ENCODE measurements at places on chromosomes 11 and 22. TPM values are rescaled to one million over a fixed set of nuclear protein-coding genes. Genes with fewer than 3 reads are reported as not detected.

DNA sequence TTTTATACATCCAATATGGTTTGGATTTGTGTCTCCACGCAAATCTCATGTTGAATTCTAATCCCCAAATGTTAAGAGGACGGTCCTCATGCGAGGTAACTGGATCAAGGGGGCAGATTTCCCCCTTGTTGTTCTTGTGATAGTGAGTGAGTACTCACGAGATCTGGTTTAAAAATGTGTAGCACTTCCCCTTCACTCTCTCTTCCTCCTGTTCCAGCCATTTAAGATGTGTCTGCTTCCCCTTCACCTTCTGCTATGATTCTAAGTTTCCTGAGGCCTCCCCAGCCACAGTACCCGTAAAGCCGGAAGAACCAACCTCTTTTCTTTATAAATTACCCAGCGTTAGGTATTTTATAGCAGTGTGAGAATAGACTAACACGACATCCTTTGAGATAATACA lies 98.6 kb downstream of the TTC28 start:
- no peak for ATAC-seq

DNA sequence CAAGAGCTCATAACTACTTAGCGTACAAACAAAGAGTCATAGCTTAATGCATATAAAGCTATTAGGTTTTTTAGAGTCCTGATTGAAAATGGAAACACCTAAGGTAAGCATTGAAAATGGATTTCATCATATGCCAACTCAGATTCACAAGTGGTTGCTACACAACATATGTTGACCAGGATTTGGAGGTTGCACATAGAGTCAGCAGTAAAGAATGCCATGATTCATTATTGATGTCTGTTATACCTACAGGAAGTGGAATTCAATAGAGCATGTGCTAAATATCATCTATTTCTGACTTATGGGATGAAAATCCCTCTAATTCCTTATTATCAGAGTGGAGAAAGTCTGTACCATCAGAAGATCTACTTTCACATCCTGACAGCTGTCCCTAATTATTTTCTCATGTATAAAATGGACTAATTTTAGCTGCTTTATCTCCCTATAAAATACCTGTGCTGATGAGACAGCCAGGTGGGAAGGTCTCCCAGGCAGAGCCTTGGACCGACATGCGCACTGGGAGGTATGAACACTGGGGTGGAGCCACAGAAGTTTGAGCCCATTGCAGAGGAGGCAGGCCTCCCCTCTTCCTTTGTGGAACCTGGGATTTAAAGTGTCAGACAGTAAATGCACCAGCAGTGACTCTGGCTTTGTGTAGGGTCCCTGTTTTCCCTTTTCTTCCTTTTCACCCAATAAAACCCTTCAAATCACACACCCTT lies 204.2 kb downstream of the AASDHPPT start:
- ATAC-seq, result no peak

- no peak for ATAC-seq
Observed at GRCh38 chr22:48753752-48754517, 1073.7 kb downstream of the BRD1 start.

DNA sequence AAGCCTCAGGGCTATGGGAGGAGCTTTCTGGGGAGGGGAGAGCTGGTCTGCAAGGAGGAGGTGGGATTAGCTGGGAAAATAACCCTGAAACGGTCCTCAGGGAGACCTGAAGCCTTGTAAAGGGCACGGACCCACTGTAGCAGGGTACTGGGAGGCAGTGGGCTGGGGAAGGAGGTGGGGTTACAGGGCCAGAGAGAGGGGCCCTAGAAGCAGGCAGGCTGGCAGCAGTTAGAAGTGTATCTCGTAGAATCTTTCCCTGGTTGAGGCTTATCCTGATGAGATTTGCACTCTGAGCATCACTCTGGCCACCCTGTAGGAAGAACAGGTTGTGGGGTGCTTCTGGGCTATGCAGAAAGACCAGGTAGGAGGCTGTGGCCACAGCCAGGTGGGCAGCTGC lies 29.6 kb downstream of the FBLN1 start:
- ATAC-seq, result no peak

ATG2A gene
- total RNA-seq, result 23.1 TPM

KCNJ11 gene
- total RNA-seq, result not detected

DNA sequence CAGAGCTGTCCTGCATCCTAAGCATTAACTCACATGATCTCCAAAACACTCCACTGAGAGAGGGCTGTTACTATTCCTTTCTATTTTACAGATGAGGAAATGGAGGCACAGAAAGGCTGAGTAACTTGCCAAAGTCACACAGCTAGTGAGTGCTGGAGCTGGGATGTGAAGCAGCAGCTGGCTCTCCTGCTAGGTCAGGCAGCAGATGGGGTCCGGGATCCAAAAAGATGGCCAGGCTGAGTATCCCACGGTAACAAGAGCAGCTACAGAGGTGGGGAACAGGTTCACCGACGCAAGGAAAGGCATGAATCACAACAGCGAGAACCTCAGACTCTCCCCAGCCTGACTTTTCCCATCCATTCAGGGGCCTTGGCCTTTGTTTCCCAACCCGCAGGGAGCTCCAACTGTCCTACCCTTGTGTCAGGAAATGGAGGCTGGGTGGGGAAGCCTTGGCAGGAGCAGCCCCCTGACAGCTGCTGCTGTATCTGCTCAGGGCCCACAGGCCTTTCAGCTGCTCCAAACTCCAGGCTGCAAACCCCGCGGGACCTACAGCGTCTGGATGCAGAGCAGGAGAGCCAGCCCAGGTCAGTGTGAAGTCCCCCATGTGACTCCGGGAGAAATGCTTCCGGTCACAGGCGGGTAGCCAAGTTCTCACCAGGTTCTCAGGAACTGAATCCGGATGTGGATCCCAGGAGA lies 29.5 kb downstream of the DKK3 start:
- ATAC-seq, result no peak

MUS81 gene
- 65.2 TPM for total RNA-seq

GRCh38 chr11:13329670-13330356 lies 52.2 kb downstream of the BMAL1 start:
- ATAC-seq, result peak; percentile 70
